Airway epithelial cell (primary cell): ENCODE measurements at places on chromosomes 6 and 20. TPM values are rescaled to one million over a fixed set of nuclear protein-coding genes. Genes with fewer than 3 reads are reported as not detected.

Gene PRDM13
- not detected in 2 replicates for total RNA-seq

Gene SLC16A10
- under 0.01 and 0.09 TPM in 2 replicates for total RNA-seq

Gene ZSCAN23
- total RNA-seq = 0.74 and 1.4 TPM in 2 replicates

Gene MRPS10
- total RNA-seq = 35.2 and 56.4 TPM in 2 replicates

Gene OTOR
- total RNA-seq = not detected in 2 replicates

Gene RNF182
- 0.07 TPM in 1 of 2 replicates, not detected in the other for total RNA-seq

Gene CDC5L
- total RNA-seq = 16.7 and 17.0 TPM in 2 replicates

Gene ZNF311
- total RNA-seq = 0.92 and 1.1 TPM in 2 replicates

Gene MROH8
- total RNA-seq = 0.07 and 1.2 TPM in 2 replicates

Gene FNDC1
- 0.07 TPM in 1 of 2 replicates, not detected in the other for total RNA-seq

Gene EDN3
- total RNA-seq = not detected in 2 replicates

Gene ETV7
- 0.14 and 0.51 TPM in 2 replicates for total RNA-seq

Gene LCA5
- 1.3 and 2.5 TPM in 2 replicates for total RNA-seq

Gene MYBL2
- 38.6 and 47.8 TPM in 2 replicates for total RNA-seq

Gene CCN6
- 0.14 and 0.88 TPM in 2 replicates for total RNA-seq

Gene ABT1
- total RNA-seq = 14.1 and 20.0 TPM in 2 replicates

Gene PKIB
- 4.1 and 4.9 TPM in 2 replicates for total RNA-seq

Gene TMEM170B
- total RNA-seq = 0.05 and 0.21 TPM in 2 replicates

Gene PI16
- total RNA-seq = not detected in 2 replicates

Gene DLL1
- total RNA-seq = 31.3 and 31.9 TPM in 2 replicates

Gene SRMS
- total RNA-seq = 0.35 TPM in 1 of 2 replicates, not detected in the other

Gene RWDD2A
- total RNA-seq = 2.0 and 2.2 TPM in 2 replicates

Gene XKR7
- not detected in 2 replicates for total RNA-seq

Gene MAS1L
- not detected in 2 replicates for total RNA-seq

Gene SLC22A2
- not detected in 2 replicates for total RNA-seq

Gene HLA-DPB1
- total RNA-seq = 0.93 TPM in 1 of 2 replicates, not detected in the other
